B cell (primary cell): ENCODE measurements at places on chromosomes 11 and 22.

GRCh38 chr11:67372321-67372992 is 941 bp downstream of the CLCF1 start:
- DNase-seq = no peak

DNA sequence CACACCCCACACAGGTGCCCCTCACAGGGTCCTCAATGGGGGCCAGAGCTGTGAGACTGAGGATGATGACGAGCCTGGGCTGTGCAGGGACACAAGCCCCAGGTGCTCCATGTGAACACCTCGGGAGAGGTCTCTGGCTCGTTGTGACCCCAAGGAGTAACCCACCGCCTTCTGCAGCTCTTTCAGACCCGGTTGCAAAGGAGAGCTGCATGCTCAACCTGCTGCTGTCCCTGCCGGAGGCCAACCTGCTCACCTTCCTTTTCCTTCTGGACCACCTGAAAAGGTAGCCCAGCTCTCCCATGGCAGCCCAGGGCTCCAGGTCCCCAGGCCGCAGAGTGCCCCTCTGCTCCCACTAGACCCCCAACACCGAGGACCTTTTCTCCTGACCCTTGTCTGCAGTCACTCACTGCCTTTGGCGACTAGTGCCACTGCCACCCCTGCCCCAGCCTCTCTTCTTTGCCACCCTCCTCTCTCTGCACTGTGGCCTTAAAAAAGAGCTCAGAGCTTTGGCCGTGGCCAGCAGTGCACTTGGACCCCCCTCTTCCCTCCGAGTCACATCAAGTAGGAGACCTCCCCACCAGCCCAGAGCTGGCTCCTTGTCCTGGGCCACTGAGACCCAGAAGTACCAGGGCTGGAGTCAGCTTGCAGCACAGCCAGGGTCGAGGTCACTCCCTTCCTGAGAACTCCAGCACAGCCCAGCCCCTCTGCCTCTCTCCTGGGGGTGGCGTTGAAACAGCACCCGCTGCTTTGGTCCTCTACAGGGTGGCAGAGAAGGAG is 133.7 kb downstream of the BCR start:
- no peak for DNase-seq

- no peak for DNase-seq
Measured at GRCh38 chr11:7690648-7691047, 15.6 kb downstream of the OVCH2 start.

DNA sequence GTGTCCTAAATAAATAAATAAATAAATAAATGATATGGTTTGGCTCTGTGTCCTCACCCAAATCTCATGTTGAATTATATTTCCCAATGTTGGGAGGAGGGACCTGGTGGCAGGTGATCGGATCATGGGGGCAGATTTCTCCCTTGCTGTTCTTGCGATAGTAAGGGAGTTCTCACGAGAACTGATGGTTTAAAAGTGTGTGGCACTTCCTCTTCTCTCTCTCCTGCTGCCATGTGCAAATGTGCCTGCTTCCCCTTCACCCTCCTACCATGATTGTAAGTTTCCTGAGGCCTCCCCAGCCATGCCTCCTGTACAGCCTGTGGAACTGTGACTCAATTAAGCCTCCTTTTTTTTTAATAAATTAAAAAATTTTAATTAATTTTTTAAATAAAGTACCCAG is 138.2 kb downstream of the FBXO7 start:
- no peak for DNase-seq

GRCh38 chr11:24400059-24400665 is 96.7 kb upstream of the LUZP2 start:
- DNase-seq = no peak

- DNase-seq = no peak
Measured at GRCh38 chr11:72769680-72770079, 17.5 kb upstream of the ARAP1 start.

DNA sequence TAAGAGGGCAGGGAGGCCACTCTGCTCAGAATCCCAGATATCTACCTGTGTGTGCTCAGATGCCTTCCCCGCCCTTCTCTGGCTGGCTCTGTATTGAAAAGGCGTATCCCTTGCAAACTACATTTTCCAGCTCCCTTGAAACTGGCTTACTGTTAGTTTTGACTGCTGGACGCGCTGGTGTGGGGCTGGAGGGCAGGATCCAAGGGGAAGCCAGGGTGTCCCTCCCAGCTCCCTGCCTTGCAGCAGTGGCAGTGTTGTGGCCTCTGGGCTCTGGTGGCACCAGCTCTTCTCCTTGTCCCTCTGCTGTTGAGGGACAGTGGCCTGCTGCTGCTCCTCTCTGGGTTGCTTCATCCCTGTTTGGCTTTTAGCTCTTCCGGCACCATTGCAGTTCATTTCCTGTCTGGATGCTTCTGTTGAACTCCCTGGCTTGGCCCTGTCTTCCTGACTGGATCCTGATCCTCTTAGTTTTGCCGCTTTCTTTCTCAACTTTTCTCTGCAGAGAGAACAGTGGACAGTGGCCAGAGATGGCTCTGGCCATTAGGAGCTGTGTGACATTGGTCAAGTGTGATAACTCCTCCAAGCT is 107.1 kb upstream of the PARVA start:
- DNase-seq = no peak

DNA sequence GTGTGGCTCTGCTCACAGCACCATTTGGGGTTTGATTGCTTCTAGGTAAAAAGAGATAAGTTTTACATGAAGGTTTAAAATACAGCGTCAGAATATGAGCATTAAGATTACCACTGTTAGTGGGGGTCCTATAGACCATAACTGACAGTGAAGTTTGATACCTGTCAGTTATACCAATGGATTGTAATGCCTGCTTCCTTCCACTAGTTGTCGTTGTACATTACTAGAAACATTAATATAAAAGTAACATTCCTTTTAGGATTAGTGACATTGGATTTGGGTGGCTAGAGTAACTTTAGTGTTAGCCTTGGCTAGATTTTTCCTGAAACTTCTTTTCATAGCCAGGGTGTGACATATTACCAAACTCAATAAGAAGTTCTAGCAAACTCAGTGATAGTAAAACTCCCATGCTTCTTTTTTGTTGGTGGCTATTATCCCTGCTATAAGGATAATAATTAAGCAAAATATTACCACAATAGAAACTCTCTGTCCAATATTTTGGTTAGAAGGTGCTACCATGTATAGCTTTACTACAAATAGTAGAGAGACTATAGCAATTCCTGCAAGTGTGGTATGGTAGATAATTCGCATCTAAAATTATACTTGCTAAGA is 57.1 kb downstream of the FAM181B start:
- DNase-seq = no peak

DNA sequence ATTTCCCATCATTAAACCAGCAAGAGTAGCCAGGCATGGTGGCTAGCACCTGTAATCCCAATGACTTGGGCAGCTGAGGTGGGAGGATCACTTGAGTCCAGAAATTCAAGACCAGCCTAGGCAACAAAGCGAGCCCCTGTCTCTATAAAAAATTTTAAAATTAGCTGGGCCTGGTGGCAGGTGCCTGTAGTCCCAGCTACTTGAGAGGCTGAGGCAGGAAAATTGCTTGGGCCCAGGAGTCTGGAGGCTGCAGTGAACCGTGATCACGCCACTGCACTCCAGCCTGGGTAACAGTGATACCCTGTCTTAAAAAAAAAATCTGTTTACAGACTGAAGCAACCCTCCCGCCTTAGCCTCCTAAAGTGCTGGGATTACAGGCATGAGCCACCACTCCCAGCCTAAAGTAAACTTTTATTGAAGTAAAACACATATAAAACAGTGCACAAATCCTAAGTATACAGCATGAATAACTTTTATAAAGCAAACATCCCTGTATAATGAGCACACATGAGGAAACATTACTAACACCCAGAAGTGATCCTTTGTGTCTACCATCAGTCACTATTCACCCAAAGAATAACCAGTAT is 12.6 kb downstream of the UCP3 start:
- no peak for DNase-seq

- DNase-seq = no peak
Measured at GRCh38 chr22:30422481-30423300, 2.9 kb upstream of the MTFP1 start.

DNA sequence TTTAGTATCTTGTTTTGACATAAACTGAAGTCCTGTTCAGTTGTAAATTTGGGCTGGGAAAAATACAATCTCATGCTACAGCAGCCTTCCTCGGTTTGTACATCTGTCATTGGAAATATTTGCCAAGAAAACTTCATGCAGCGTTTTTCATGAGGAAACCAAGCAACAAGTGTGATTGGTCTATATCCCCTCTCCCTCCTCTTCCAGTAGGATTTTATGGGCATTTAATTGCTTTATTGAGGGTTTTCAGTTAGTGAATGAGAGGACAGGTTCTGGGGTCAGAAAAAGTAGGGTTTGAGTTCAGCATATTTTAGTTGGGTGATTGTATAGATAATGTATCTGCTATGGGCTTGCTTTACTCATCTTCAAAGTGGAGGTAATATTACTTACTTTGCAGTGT is 90.1 kb upstream of the RAG2 start:
- no peak for DNase-seq

DNA sequence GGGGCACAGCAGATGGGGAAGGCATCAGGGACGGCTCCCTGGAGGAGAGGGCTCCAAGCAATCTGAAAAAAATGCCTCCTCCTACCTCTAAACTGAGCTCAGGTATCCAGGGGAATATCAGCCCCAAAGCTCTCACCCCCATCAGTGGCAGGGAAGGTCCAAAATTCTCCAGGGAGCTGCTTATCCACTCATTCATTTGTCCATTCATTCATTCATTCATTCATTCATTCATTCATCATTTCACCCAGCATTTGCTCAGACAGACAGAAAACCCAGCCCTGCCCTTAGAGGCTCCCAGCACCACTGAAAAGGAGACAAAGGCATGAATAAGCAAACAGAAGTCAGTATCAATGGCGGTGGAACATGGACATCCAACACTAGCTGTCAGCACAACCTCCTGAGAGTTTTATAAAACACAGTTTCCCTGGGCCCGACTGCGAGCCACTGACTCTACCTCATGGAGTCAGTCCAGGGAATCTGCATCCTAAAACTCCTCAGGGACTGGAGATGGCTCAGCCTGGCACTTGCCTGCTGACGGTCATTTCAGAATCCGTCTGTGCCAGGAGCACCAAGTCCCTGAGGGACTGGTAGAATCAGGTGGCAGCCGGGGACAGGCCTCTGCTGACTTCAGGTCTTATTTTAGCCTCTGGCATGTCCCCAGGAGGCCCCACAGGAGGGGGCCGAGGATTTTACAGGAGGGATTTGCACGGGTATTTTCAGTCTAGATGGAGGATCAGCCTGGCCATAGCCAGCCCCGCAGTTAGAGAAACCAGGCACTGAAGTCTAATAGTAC is 164.6 kb downstream of the MN1 start:
- no peak for DNase-seq

DNA sequence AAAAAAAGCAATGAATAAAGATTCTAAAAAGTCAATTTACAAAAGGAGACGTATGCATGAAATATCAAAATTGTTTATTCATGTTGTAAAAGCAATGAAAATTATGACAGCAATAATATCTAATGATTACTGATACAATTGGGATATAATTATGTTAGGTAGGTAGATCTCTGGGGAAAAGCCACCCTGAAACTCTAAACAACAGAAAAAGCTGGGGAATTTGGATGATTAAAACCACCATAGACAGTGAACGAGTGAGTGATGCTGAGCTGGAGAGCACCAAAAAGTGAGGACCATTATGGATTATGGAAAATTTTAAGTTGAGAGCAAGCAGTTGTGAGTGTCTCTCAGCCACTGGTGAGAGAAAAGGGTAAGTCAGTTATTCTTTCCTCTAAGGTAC is at the start of gene OR10G8:
Gene OR10G8, plus strand, starts transcription at position 301 of the 400 bp plus-strand sequence. CDS start 2,825 bp downstream, outside the sequence.
- DNase-seq = no peak

DNA sequence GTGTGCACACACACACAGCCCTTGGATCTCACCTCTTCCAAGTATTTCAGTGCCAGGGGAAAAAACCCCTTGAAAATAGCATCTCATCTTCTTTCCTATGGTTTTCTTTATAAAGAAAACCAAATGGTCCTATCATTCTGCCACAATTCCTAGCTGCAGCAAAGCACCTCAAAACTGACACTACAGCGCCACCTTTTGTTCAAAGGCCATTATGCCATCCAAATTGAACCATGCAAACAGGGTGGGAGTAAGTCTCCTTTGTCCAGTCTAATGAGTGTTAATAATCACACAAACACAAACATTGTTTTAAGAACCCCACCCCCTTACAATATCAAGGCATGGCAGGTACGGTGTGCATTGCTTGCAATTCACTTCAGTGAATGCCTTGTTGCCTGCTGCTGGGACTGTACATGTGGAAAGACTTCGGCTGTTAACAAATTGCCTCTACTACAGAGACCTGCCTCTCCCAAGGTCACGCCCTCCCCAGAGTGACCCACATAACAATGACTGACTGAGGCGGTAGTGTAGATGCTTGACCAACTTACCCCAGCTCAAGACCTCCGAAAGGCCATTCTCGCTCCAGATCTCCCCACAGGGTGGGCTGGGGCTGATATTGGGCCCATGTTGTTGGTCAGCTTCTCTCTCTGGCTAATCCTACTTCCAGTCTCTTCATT is 31.7 kb downstream of the FAM181B start:
- peak; percentile 12 for DNase-seq

DNA sequence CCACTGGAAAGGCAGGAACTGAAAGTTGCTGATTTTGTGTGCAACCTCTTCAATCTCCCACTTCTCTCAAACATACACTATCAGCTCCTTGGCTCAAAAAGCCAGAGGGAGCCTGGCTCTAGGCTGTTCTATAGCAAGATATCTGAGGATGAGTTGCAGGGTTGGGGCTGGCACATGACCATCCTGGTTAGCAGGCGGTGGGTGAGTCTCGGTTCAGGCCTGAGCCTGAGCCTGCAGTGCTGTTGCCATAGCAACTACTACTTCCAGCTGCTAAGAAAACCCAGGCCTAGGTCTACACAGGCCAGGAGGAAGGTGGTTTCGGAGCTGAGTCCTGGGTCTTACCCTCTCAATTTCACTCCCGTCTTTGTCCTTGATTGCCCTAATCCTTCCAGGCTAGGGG is 39.0 kb downstream of the CWC15 start:
- no peak for DNase-seq

- no peak for DNase-seq
Measured at GRCh38 chr11:203056-203944, 3.9 kb downstream of the BET1L start.

DNA sequence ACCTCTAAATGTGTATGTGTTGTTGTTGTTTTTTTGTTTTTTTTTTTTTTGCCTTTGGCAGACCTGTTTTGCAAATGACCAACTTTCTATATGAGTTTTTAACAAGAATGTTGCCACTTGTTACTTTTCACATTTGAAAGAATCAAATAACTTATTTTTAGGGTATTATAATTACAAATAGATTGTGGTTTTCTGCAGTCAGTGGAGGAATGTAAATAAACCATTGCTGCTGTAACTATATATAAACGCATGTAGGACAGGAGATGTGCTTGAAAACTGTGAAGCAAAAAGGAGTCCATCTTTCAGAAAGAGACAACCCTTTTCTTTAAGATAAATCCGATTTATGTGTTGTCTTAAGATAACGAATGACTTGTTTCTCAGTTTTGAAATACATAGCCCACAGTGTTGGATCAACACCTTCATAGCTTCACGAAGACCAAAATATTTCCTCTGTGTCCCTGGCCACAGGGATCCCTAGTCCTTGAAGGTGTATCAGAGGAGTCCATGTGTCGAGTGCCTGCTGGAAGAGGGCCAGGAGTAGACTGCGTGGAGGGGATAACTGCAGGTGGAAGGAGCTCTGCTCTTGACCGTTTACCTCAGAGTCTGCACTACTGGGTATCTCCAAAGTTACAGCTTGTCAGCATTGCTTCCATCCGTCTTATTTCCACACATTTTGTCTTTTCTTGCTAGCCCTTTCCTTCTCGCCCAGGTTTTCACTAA is 24.7 kb downstream of the TNRC6B start:
- DNase-seq = no peak

- no peak for DNase-seq
Measured at GRCh38 chr22:46534177-46534776, 3.1 kb downstream of the CELSR1 start.

GRCh38 chr11:88420165-88420791 is 82.7 kb upstream of the CTSC start:
- no peak for DNase-seq
